ENCODE measurements at places on chromosomes 5 and 9.

- DNase-seq = peak; percentile 49
Observed at GRCh38 chr5:170393235-170393634, 4.1 kb upstream of the KCNMB1 start.

- DNase-seq = no peak
Observed at GRCh38 chr9:122329597-122329996, 41.2 kb upstream of the PTGS1 start.

- peak; percentile 48 for DNase-seq
Observed at GRCh38 chr9:136726631-136727191, 14.3 kb downstream of the DIPK1B start.

- DNase-seq = no peak
Observed at GRCh38 chr5:149200355-149200754, 59.1 kb downstream of the ABLIM3 start.

GRCh38 chr5:160269017-160269416 is 39.7 kb downstream of the FABP6 start:
- DNase-seq = no peak

- DNase-seq = peak; percentile 16
Observed at GRCh38 chr5:52693280-52693679, 94.4 kb upstream of the ITGA1 start.

DNA sequence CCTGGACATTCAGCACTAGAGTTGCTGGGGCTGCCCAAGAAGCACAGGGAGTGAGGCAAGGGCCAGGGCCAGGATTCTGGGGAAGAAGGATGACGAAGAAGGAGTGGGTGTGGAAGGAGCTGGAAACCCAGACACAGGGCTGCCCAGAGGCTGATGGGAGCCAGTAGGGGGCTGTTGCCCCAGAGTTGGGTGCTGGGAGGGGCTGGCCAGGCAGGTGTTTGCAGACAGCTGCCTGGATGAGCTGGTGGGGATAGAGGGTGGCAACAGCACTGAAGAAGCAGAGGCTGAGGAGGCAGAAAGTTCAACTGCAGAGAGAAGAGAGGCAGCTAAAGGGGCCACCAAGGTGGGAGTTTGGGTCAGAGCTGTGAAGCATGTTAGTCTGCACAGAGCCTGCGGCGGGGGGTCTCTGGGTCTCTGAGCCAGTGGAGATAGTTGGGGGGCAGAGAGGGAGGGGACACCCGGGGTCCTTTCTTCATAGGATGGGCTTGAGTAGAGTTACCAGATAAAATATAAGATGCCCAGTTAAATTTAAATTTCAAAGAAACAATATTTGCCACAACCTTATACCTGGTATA is 2.5 kb upstream of the AQP7 start:
- no peak for DNase-seq

GRCh38 chr9:35994959-35995358 is 37.0 kb upstream of the OR2S2 start:
- DNase-seq = no peak

DNA sequence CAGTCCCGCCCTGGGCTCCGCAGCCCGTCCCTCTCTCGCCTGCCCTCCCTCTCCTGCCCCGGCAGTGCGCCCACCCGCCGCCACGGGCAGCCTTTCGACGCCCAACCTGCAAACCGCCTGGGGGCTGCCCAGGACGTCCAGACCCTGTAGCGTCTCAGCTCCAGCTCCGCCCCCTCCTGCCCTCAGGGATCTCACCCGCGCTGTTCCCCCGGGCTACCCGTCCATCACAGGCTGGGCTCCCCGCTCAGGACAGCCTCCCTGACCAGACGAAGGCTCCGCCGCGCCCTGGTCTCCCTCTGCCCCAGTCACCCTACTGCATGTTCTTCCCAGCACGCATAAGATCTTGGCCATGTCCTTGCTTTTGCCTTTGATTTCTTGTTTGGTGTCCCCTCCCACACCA is 1.4 kb downstream of the RASGEF1C start:
- no peak for DNase-seq

DNA sequence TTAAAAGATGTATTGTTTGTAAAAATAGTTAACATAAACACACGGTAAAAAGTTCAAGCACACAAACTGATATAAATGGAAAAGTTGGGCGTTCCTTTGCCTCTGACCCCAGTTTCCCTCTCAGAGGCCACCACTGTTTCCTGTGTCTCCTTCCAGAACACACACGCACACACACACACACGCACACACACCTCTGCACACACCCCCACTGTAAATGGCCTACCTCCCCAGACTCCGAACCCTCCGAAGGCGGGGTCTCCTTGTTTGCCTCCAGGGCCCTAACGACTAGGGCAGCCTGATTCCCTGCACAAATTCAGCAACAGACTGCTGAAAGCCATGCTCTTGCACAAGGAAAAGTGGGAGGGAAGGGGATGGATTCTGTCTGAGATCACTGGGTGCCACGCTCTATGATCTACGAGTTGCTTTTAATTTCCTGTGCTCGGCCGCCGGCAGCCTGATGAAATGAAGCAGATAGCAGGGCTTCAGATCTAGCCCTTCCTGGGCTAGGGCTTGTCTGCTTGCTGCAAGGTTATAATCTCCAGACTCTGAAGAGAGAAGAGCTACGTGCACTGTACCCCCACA is 184.0 kb upstream of the IL12B start:
- no peak for DNase-seq

DNA sequence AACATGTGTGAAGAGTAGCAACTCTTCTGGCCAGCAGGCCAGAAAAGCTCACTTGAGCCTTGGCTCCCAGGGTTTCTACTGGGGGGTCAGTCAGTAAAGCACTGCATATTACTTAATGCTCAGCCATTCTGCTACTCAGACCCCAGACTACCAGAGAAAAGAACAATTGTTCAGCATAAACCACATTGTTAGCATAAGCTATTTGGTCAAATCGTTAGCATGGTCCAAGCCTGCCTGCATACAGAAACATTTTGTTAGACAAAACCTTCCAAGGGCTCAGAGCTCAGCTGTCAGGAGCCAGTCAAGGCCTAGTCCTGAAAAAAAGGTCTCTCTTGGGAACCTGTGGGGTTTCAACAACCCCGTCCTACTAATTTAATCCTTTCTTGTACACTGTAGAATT is 449.3 kb downstream of the PRR16 start:
- DNase-seq = no peak

DNA sequence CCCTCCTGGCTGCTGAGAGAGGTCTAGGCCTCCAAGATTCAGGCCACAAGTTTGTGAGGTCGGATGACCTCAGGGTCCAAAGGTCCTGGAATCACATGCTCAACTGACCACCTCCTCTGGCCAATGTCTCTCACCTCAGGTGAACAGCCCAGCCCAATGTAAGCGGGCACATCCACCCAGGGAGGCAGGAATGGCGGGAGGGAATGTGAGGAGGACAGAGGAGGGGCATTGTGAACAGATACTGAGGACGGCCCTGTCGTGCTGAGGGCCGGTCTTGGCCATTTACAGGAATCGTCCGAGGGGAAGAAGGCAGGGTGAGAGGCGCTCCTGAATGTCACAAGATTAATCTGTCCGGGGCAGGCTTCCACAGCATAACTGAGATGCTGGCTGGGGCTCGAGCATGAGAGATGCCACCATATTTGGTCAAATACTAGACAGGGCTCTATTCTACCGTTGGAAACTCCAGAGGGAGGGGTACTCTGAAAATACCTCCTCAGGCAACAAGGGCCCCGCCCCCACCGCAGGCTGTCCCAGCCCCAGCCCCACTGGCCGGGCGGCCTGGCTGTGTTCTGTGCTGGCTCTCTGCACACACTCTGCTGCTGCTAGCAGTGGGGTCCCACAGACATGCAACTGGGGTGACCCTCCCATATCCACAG is 1.5 kb upstream of the IL17B start:
- DNase-seq = no peak

DNA sequence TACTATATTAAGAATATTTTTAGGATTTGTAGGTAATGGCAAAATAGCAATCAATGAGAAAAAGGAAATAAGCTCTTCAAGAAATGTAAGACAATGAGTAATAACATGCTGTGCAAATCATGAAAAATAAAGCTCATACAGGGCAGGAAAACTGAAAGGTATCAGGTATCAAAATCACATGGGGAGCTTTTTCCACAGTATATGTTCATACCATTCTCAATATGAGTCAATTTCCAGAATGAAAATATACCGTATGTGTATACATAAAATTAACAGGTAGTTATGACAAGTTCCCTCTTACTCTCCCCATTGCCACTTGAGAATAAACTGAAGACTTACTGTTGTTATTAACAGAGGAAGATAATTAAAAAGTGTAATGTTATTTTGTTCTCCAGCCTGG is 35.9 kb downstream of the EFCAB9 start:
- no peak for DNase-seq

GRCh38 chr9:35333551-35333950 is 156.4 kb upstream of the RUSC2 start:
- no peak for DNase-seq

- DNase-seq = peak; percentile 63
Observed at GRCh38 chr9:20620650-20621470, 1.4 kb downstream of the MLLT3 start.

DNA sequence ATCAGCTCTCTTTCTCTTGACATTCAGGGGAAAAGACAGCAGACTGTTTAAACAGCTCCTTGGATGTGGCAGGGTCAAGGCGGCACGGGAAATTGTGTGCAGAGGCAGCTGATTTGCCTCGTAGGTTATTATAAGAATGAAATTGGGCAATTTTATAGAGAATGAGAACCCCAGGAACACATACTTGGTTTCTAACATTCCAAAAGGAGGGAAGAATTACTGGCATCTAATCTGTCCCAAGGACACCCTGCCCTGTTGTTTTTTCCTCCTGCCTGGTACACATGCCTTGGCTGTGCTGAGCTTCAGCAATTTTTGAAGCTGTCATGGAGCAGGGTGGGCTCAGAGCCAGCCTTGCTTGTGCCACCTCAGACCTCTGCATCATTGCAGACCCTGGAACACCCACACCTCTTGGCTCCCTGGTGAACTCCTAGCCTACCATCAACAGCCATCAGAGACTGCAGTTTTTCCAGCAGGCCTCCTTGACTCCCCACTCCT is 143.6 kb downstream of the BOD1 start:
- DNase-seq = no peak

GRCh38 chr5:125486634-125487033 is 740.2 kb upstream of the ZNF608 start:
- no peak for DNase-seq

DNA sequence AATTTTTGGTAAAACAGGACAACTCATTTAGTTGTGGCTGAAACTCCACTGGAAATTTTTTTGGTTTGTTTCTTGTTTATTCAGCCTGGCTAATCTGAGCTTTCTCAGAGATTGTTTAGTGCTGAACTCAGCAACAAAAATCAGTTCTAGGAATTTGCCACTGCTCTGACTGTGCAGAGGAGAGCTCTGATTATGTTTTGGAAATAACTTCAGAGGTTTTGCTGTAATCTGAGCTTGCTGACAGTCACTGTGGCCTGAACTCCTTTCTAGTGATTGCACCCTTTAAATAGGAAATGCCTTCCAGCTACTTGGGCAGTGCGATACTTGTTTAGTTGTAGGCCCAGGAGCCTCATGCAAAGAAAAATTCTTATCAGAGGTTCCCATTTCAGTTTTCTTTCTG is 60.2 kb downstream of the OSTF1 start:
- DNase-seq = no peak

GRCh38 chr9:10144355-10144754 is 468.4 kb downstream of the PTPRD start:
- DNase-seq = no peak
